ENCODE measurements at places on chromosomes 12 and 14. TPM values are rescaled to one million over a fixed set of nuclear protein-coding genes. Genes with fewer than 3 reads are reported as not detected.

Gene CLEC4C
- total RNA-seq: not detected

Gene SYCP3
- total RNA-seq: 0.16 TPM

Gene GCH1
- 16.8 TPM for total RNA-seq

Gene CLEC12A
- not detected for total RNA-seq

Gene SYNDIG1L
- total RNA-seq: not detected

Gene OVCH1
- not detected for total RNA-seq

Gene AICDA
- not detected for total RNA-seq

Gene GPR132
- not detected for total RNA-seq
